Inflammatory macrophage (primary cell): ENCODE measurements at places on chromosomes 3 and 15.
A peak's percentile ranks its signal among the peaks of the same experiment; 100 is the strongest.

DNA sequence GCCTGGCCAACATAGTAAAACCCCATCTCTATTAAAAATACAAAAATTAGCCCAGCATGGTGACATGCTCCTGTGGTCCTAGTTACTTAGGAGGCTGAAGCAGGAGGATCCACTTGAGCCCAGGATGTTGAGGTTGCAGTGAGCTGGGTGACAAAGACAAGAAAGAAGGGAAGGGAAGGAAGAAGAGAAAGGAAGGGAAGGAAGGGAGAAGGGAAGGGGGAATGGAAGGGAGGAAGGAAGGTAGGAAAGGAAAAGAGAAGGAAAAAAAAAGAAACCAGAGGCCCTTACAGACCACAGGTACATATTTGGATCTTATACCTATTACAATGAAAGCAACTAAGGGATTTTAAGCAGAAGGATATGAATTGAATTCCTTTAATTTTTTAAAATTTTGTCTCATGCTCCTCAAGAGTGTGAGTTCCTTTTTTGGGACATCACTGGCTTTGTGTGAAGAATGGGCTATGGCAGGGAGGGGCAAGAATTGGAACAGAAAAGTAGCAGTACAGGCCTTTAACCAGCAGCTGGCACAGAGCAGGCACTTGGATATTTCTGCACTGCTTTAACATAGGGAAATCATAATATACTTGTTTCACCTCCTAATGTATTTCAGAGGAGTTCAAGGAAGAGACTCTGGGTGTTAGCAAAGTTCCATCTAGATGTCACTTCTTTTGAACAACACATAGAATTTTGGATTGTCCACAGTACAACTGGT, 7.9 kb downstream of the RAB27A start:
- DNase-seq, result peak; percentile 19

DNA sequence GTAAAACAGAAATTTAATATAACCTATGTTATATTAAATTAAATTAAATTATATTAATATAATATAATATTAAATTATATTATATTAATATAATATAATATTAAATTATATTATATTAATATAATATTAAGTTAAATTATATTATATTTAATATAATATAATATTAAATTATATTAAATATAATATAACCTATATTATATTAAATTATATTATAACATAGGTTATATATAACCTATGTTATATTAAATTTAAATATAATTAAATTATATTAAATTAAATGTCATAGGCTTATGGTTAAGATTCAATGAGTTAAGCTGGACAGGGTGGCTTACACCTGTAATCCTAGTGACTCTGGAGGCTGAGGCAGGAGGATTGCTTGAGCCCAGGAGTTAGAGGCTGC, 40.6 kb upstream of the CNOT10 start:
- no peak for DNase-seq

DNA sequence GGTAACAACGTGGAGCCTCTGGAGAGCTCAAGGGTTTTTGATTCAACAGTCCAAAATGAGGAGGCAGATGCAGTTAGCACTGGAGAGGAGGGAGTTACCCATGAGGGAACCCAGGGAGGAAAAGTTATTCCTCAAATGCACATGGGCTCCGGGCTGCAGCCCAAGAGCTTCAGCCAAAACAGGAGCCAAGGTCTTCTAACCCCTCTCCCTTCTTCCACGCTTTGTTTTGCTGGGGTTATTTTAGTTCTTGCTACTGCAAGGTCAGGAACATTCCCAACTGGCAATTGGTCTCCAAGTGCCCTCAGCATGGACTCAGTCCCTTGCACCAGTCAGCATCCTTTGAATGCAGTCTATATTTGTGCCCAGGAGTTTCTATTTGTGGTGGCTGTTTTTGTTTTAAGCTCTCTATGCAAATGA, 90.0 kb downstream of the TGFBR2 start:
- DNase-seq, result no peak

DNA sequence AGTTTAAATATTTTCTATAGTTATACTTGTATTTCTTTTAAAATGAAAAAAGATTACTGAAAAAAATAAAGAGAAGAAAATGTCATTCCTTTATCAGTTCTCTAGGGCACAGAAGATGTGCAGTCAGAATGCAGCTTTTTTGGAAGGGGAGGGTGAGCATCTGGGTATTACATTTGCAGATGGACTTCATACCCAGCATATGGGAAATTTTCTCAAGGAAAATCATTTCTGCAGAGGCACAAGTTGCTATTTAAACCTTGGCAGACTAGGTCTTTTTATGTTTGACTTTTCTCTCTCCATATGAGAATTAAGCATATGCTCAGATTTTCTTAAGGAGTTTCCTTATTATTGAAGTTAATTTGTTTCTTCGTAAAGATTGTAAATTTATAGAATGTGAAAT, 39.5 kb upstream of the ZNF385D start:
- DNase-seq, result no peak

DNA sequence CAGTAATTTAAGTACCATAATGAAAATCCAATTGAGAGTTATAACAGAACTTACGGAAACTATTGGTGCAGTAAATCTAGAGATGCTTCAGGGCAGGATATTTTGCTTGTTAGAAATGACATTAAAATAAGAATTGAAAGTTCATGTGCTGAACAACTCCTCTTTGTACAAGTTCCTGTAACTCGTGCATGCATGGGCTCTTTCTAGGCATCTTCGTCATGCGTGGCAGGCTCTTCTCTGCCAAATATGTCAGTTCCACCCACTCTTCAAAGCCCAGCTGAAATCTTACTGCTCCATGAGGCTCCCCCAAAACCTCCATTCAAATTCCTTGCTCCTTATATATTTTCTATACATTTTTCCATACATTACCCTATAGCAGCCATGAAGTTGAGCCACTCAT, 48.7 kb downstream of the FBN1 start:
- DNase-seq, result no peak

- no peak for DNase-seq
Observed at GRCh38 chr3:119149484-119149883, 3.5 kb downstream of the TEX55 start.

- no peak for DNase-seq
Observed at GRCh38 chr3:108818404-108818803, 4.2 kb upstream of the TRAT1 start.

DNA sequence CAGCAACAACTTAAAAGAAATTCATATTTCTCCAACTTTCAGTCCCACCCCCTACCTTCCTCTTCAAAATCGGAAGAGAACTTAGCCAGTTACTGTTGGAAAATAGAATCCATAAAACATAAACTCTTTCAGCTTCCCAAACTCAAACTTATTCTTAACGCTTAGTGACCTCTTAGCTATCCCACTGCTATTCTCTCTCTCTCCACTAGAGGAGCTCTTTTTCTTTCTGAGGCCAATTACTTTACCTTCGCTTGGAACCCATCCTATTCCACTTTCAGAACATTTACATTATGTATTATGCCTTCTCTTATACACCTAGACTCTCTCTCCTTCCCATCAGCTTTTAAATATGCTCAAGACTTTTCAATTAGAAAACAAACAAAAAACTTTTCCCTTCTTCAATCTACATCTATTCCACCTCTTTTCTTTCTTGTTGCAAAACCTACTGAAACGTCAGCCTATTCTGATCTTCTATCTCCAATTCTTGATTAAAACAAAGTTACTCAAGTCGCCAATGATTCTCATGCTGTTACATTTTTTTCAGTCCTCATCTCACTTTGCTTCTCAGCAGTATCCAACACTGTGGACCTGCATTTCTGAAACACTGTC, 13.4 kb upstream of the GHSR start:
- DNase-seq, result peak; percentile 45

- DNase-seq, result no peak
Observed at GRCh38 chr3:52633786-52634185, 51.9 kb downstream of the PBRM1 start.

GRCh38 chr3:124260206-124260915, 268.4 kb upstream of the ROPN1 start:
- DNase-seq, result peak; percentile 90

- DNase-seq, result no peak
Observed at GRCh38 chr3:130537673-130538304, 20.8 kb downstream of the COL6A6 start.
